ENCODE measurements at places on chromosomes 16 and 17.

- DNase-seq: no peak
Observed at GRCh38 chr16:13298666-13299065, 397.3 kb downstream of the SHISA9 start.

DNA sequence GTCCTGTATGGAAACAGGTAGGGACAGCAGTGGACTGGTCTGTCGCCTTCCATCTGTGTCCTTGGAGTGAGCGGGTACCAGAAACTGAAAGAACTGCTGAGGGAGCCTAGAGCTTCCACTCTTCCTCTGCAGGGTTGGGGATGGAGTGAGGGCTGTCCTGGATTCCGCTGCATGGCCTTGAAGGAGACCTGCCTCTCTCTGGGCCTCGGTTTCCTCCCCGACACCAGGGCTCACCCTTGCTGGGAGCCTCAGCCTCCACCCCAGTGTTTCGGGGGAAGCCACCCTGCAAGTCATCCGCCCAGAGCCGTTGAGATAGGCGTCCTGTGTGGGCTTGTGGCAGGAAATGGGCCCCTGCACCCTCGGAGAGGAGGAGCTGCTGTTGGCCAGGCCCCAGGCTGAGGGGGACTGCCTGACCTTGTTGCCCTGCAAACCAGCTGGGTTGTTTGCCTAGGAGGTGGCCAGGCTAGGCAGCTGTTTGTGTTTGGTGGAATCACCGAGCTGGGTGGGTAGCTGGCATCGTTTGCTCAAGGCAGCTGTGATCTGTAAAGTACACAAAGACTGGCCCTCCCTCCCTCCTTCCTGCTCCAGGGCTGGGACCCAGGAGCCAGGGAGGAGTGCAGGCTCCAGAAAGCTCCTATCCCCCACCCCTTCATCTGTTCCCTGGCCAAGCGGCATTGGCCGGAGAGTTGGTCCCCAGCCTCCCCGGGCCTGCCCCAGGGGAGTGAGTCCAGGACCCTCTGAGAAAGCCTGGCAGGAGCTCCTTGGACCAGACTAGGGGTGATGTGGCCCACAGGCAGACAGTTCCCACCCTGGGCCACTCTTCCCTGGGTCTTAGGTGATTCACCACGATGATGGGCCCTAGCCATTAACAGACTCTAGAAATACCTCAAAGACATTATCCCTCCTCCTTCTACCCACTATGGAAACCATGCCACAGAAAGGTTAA is 1.3 kb downstream of the RAB37 start:
- no peak for DNase-seq

GRCh38 chr17:13477180-13477611 is 124.5 kb downstream of the HS3ST3A1 start:
- DNase-seq: no peak

GRCh38 chr16:79811541-79811940 is 211.0 kb upstream of the MAF start:
- no peak for DNase-seq

DNA sequence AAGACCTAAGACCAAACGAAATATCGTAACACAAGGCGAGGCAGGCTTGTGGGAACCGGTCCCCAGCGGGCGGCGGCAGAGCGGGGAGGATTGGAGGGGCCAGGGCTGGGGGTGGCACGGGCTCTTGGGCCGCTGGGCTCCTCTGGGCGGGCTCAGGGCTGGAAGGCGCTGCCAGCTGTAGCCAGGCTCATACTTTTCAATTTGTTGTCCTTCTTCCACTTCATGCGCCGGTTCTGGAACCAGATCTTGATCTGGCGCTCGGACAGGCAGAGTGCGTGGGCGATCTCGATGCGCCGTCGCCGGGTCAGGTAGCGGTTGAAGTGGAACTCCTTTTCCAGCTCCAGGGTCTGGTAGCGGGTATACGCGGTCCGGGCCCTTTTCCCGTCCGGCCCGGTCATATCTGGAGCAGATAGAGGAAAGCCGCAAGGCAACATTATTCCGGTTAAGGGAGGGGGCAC is 1.5 kb downstream of the HOXB5 start:
- DNase-seq: no peak

GRCh38 chr16:83351846-83352245 is 455.9 kb upstream of the HSBP1 start:
- DNase-seq: no peak

GRCh38 chr17:71467719-71468118 is 653.1 kb upstream of the SOX9 start:
- no peak for DNase-seq

DNA sequence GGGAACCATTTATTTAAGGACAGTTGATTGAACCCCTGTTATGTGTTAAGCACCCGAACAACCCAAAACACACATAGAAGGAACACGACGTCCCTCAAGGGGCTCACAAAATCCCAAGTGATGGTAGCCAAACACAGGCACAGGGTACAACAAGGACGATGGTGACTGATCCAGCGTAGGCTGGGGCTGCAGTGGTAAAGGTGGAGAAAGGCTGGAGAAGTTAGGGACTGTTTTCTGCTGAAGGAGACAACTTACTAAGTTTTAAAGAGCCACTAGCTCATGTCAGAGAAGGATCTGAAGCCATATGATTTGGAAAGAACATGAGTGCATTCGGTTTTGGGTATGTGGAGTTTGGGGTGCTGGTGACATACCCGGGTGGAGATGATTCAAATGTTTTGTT is 229.6 kb upstream of the TNRC6C start:
- DNase-seq: no peak

DNA sequence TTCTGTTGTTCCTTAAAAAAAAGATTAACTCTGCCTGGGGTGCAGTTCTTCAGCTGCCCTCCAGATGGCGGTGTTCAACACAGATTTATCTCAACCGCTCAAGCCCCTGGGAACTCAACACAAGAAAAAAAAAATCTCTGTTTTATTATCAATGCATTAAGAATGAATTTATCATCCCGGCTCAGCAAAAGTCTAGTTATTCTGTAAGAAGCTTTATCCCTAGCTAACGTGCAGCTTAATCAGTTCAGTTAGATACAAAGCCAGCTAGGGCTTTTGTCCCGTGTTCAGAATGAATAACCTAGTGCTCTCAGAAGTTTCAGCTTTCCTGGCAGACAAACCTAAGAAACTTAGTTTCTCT is 475.9 kb upstream of the CCL2 start:
- DNase-seq: peak; percentile 24

- DNase-seq: no peak
Observed at GRCh38 chr17:74754832-74755231, 6.4 kb downstream of the NHERF1 start.

GRCh38 chr17:39775031-39775430 is 37.3 kb downstream of the GRB7 start:
- no peak for DNase-seq

DNA sequence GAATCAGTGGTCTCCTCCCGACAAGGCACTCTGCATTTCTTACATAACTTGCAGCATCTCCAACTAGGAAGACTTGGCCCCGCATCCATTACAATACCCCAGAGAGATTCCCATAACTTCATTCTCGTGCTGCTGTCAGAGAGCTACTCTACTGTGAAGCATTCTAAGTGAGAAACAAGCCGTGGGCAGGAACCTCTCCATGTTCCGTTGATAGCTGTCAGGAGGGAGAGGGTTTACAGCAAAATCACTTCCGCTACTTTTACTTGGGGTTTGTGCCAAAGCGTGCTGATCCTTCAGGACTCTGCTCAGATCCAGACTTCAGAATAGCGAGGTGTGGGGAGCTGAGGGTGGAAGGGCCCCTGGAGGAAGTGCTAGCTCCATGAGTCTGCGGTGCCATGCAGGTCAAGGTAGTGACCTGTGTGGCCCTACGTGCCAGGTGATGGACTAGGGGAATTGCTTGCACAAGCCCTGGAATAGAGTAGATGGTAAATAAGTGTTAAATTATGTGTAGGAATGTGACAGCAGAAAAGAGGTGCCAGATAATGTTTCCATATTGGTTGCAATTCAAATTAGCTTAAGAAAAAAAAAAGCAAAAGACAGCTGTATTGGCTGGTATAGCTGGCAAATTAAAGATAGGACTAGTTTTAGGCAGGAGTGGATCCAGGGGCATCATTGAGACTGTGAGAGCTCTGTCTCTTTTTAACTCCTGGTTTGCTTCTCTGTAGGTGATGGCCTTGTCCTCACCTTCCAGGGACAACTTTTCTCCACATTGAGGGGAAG is 358.5 kb upstream of the ERCC4 start:
- no peak for DNase-seq

GRCh38 chr16:89257757-89258465 is 40.4 kb downstream of the ZNF778 start:
- DNase-seq: no peak

- DNase-seq: no peak
Observed at GRCh38 chr16:1042866-1043265, 29.7 kb upstream of the SSTR5 start.
